ENCODE measurements at places on chromosomes 5 and 9. TPM values are rescaled to one million over a fixed set of nuclear protein-coding genes. Genes with fewer than 3 reads are reported as not detected.

BAAT gene
- total RNA-seq = not detected

DNA sequence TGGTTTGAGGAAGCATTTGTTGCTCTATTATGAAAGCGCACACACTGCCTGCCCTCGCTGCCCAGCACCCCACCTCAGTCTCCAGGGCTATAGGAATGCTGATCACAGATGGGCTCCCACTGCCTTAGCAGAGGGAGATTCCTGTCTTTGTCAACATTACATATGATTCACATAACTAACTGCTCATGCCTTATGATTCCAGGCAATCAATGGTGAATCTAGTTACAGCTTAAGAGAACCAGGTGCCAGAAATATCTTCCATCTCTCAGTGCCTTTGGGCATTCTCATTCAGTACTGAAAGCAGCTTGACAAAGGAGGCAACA, 458.9 kb upstream of the C9orf72 start:
- DNase-seq = no peak

DNA sequence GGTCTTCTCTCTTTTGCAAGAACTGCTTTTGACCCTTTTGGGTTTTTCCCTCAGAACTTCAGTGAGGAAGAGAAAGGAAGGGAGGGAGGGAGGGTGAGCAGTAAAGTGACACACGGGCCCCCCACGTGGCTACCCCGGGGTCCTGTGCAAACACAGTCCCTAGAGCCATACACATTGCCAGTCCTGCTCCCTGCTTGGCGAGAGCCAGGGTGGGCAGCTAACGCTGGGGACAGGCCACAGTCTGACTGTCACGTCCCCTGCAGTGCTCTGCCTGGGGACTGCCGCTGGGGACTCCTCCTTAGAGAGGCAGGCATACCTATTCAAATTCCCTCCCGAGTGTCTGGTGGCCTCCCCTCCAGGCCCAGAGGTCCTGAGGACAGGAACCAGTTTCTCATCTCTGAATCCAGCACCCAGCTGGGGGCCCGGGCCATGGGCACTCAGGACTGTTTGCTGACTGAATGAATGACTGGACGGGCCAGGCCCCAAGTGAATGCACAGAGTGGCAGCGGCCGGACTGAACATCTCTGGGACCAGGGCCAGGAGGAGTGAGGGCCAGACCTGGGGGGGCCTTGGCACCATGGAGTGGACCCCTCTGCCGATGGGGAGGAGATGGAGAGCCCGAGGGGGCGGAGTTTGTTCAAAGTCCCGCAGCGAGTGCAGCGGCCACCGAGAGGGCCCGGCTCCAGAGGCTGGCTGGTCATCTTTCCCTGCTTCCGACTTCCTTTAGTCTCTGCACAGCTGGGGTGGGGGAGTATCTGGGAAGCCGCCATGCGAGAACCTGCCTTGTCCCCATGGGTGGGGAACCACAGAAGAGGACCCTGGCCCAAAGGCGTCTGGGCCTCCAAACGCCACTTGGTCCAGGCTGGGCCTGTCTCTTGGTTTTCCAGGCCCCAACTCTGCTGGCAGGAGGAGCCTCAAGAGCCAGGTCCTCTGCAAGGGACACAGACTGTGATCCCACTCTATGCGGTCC, 5.8 kb downstream of the CCDC187 start:
- no peak for DNase-seq

IFNA2 gene
- not detected for total RNA-seq

ITK gene
- not detected for total RNA-seq

INSL6 gene
- total RNA-seq = not detected

SPACA9 gene
- total RNA-seq = 4.7 TPM

DNA sequence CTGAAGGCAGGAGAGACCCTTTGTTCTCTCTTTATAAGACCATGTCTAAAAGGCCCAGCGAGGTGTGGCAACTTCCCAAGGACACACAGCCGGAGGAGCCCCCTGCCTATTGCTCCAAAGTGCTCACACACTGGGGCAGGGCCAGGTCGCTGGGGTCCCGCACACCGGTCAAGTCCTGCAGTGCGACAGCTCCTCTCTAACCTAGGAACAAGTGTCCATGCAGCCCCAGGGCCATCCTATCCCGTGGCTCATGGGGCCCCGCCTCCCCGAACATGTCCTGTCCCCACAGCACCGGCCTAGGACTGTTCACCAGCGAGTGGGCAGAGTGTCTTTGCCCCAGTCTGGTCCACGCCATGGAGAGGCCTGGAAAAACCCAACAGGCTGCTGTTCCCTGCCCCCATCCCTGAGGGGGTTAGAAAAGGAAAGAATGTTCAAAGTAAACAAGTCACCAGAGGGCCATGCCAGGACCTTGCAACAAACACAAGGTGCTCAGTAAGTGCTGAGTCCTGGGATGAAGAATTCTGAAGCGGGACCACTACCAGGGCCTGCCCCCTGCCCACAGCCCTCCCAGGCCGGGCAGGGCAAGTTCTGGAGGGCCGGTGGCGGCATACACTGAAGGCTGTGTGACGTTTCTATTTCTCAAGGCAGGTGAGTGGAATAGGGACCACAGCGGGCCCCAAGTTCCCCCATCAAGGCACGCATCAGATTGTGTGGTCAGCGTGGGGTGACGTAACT, 938 bp downstream of the NINJ1 start:
- DNase-seq = peak; percentile 57

GRCh38 chr5:89572696-89573095, 689.7 kb upstream of the MEF2C start:
- no peak for DNase-seq

DNA sequence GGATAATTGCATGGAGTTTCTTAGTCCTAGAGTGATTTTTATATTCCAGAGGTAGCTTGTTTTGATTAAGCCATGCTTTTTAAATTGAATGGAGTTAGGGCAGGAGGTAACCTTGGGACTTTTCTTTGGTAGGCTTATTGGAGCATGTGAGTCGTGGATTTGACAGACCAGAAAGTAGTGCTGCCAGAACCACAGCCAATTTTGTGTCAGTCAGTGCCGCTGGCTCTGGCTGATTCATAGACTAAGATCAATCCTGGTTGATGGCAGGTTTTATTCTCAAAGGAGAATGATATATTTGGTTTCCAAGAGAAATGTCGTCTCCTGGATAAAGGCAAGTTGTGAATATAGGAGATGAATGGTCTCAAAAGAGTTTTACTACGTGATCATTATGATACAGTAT, 20.3 kb downstream of the RAI14 start:
- no peak for DNase-seq

DNA sequence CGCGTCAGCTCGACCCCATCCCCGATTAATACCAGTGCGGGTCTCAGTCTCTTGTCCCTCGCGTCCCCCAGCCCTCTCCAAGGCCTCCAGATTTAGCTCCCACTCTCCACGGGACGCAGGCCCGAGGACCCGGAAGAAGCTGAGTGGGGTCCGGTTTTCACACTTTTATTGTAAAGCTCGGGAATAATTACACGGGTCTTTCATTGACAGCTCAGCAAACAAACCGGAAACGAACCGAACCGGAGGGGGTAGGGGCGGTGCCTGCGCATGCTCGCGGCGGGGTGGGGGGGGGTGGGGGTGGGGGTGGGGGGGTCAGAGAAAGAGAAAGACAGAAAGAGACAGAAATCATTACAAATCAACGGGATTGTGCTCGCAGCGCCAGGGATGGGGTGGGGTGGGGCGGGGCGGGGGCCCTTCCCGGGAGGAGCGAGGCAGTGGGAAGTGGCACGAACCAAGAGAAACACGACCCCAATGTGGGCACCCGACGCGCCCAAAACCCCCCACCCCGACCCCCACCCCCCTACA, 27.9 kb downstream of the PCDH1 start:
- no peak for DNase-seq

DNA sequence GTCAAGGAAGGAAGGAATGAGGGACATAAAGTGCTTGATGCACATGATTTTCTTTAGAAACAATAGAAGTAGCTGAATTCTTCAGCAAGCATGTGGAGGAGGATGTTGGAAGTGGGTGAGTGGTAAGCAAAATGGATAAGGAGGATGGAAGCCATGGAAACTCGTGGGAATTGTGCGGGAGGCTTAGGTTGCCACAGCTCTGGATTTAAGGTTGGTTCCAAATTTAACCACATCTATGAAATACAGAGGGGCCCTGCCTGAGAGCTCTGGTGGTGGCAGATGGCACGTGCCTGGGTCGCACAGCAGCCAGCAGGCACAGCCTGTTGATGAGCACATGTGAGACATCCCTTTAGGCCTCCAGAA, 284.7 kb downstream of the SMARCA2 start:
- no peak for DNase-seq
